Esophagus squamous epithelium (tissue), 5 donors: ENCODE measurements at places on chromosomes 1 and 21.

GRCh38 chr1:159011751-159012150, 2.0 kb downstream of the IFI16 start:
- DNase-seq, result no peak

- DNase-seq, result no peak
These were observed 32.1 kb upstream of the RUNX3 start for GRCh38 chr1:24961961-24962861.

- DNase-seq, result no peak
These were observed 9.0 kb downstream of the COL18A1 start for GRCh38 chr21:45413922-45414321.

- no peak for DNase-seq
These were observed 20.4 kb downstream of the SLC25A33 start for GRCh38 chr1:9559673-9560072.

- no peak for DNase-seq
These were observed 459.3 kb downstream of the PLPP3 start for GRCh38 chr1:56120021-56120420.

GRCh38 chr1:218658899-218659298, 313.8 kb downstream of the TGFB2 start:
- DNase-seq, result no peak

GRCh38 chr1:218467101-218468072, 122.3 kb downstream of the TGFB2 start:
- DNase-seq, result no peak

DNA sequence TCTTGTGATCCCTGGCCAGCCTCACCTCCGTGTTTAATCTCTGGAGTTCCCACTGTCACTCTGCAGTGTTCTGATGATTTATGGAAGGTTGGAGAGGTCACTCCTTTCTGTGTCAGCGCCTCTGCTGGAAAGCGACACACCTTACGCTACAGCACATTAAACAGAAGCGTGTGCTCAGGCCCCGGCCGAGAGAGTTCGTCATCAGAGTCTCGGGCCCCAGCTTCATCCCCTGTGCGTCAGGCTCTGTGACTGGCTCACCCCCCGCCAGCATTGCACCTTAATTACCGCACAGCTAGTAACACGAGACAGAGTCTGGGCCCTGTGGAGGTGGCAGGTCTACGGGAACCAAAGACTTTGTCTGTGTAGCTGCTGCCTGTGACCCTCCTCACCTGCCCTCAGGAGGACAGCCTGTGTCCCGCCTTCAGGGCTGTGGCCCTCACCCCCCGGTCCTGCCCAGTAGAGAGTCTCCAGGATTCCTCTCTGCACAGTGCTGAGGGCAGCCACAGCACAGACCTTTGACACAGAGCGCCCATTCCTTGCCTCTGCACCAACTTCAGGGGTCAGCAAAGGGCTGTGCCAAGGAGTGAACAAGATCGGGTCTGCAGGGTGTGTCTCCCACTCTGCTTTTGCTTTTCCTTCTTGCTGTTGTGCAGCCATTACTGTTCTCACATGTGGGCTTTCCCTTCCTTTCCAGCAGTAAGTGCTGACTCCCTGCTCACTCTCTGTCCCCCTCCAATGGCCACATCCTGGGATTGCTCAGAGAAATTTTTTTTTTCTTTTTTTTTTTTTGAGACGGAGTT, 157.6 kb downstream of the PGBD5 start:
- DNase-seq, result no peak

DNA sequence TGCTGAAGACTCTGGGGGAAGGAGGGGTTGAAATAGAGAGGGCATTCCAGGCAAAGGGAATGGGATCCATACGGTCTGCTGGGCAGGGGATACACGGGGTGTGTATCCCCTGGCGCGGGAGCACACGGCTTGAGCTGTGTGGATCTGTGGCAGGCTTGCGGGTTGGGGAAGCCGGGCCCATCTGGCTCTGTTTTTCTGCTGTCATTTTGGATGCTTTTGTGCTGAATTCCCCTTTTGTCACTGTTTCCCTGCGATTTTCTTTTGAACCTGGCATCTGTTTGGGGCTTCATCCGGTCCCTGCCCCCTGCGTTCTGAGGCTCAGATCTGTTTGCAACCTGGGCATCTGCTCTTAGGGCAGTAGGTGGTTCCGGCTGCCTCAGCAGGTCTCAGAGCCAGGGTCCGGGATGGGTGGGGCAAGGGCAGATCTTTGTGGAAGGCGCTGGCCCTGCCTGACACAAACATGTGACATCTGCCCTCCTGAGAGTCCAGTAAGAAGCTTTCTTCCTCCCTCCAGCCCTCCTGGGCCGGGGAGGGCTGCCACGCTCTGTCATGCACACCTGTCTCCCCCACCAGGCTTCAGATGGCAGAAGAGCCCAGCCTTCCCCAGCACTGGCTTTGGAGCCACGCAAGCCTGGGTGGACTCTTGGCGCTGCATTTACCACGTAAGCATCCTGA, 84.0 kb downstream of the IGSF21 start:
- DNase-seq, result no peak

GRCh38 chr1:240417317-240417716, 194.6 kb downstream of the GREM2 start:
- DNase-seq, result no peak

DNA sequence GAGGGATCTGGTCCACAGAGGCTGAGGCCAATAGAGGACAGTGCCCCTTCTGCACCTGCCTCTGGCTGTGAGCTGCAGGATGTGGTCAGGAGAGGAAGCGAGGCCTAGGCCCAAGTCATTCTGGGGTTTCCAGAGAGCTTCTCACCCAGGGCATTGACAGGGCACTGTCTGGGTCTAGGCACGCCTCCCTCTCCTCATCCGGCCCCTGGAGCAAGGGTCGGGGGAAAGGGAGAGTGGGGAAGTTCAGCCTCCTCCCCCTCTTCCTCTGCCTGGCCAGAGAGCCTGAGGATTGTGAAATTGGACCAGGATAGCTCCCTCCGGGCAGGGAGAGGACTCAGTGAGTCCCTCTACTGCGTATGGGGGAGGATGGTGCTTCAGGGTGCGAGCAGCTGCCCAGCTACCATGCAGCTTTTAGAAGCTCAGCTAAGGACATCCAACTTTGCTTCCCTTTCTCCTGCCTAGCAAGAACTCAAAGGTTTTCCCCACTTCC, 6.3 kb upstream of the INAVA start:
- no peak for DNase-seq

GRCh38 chr1:89761338-89761737, 59.5 kb upstream of the LRRC8D start:
- no peak for DNase-seq

- no peak for DNase-seq
These were observed 8.7 kb upstream of the TTF2 start for GRCh38 chr1:117051224-117052064.

DNA sequence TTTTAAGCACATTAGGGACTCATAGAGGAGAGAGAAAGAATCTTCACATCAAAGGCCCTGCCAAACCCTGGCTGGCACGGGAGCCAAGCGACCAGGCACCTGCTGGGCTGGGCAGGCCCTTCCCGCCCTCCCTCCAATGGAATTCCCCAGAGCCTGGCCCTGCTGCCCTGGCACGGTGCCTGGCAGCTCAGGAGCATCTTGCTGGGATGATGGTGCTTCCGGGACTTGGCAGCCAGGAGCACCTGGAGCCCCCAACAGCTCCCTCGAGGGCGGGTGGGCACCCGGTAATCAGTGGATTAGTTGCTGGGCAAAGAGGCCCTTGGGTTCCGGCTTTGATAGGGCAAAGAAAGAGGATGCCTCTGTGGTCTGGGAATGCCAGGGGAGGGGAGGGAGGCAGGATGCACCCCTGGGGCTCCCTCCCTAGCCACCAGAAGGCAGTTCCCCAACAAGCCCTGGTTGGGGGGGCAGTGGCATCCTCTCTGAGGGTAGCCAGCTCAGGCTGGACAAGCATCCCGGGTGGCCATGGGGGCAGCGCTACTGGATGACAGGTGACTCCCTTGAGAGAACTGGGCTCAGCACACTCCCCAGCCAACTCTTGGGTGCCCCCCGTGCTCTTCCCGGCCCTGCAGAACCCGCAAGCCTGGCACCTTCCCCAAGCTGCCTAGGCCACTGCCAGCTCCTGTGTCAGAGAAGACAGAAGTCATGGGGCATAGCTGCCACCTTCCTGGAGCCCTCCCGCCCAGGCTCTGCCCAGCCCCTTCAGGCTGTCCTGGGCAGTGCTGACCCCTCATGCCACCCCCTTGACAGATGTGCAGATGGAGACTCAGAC, 26.4 kb downstream of the KRTAP10-1 start:
- no peak for DNase-seq
